Stimulated activated CD4-positive, alpha-beta T cell treated with anti-CD3 and anti-CD28 coated beads, Interleukin-2, amount 100 ng/mL, for 24 hours (primary cell): ENCODE measurements at places on chromosomes 4 and X.

GRCh38 chr4:156312261-156312847, 358.7 kb upstream of the CTSO start:
- no peak for DNase-seq

GRCh38 chrX:47501226-47502074, 18.4 kb upstream of the ZNF41 start:
- no peak for DNase-seq

DNA sequence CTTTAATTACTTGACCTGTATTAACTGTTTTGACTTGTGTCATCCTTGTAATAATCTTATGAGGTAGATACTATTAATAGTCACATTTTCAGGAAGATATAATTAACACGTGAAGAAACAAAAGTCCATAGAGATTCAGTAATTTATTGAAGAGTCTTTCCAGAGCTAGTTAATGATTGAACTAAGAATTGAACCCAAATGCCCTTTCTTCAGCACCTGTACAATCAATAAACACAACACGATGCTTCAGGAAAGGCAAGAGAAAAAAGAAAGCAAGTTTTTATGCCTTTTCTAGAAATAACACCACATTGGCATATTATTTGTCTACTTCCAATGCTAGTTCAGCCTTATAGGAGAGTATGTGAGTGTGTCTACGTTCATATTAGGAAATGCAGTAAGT, 399.6 kb downstream of the NAF1 start:
- no peak for DNase-seq

DNA sequence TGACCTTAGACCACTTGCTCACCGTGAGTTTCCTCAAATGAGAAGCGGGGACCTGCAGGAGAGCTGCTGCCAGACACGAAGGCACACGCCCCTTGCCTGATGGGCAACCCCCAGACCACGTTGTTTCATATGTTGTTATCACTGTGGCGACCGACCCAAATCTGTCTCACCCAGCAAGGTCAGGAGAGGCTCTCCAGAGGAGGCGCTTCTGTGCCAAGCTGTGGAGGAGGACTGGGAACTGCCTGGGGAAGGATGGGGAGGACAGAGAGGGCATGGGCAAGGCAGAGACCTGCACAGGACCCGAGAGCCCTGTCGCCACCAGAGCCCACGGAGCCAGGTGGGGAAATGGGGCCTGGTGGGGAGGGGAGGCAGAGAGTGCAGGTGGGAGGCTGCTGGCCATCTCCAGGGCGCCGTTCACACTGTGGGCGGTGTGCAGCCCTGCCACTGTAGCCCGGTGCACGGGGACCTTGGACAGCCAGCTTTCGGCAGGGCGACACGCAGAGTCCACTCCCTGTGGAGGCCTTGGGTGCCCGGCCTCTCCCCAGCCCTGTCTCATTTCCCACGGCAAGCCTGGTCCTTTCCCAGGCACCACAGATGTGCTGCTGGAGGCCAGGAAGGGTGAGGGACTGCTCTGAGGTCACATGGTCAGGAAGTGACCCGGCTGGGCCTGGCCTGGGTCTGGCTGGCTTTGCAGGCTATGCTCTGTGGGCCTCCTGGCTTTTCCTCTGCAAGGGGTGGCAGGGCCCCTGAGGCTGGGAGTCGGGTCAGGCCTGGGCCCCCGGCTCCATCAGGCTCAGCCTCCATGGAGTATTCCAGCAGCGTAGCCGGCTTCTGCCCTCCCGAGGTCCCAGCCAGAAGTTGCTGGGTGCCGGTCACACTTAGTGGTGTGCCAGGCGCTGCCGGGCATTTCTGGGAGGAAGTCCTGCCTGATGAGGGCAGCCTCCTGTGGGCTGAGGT, 3.2 kb downstream of the HTRA3 start:
- DNase-seq: no peak

DNA sequence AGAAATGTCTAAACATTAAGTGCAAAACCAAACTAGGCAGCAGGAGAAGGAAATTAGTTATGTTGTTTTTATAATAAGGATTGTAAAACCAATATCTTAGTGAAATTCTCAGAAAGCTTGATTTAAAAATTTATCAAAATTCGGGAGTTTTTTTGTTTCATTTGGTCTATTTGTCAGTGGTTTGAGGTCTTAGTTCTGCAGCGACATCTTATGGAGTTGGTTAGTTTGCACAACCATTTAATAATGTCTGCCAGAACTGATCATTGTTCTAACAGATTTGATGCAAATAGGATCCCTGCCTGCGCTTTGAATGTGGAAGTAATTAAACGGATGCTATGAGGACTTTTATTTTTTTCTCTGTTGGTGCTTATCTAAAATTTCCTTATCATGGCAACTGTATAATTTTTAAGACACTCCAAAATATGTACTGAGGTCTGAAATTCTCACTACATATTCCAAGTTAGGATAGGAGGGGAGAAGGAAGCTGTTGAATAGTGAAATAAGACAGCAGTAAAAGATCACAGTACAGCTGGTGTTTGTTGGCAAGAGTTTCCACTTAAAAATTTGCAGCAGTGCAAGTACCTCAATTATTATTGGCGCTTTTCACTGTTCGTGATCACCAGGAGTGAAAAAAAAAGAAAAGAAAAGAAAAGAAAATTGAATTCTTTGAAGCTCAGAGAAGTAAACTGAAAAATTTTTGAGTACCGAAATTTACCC, 2521.4 kb downstream of the ARAP2 start:
- no peak for DNase-seq

GRCh38 chrX:98448524-98448923, 1564.8 kb downstream of the RPA4 start:
- no peak for DNase-seq

- no peak for DNase-seq
These were observed 13.7 kb upstream of the SMIM20 start for GRCh38 chr4:25900310-25900709.

- no peak for DNase-seq
These were observed 82.2 kb upstream of the BMP2K start for GRCh38 chr4:78693777-78694456.

DNA sequence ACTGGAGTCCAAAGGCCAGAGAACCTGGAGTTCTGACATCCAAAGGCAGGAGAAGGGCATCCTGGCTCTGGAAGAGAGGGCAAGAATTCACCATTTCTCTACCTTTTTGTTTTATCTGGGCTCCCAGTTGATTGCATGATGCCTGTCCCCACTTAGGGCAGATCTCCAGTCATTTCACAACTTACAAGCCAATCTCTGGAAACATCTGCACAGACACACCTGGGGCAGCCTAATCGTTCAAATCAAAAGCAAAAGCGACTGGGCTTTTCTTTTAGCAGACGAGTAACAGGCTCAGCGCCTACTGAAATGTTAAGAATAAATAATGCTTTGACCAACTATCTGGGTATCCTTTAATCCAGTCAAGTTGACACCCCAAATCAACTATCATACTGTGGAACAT, 136.0 kb upstream of the NPY2R start:
- DNase-seq: no peak

GRCh38 chr4:77745792-77746191, 73.4 kb downstream of the CNOT6L start:
- no peak for DNase-seq

DNA sequence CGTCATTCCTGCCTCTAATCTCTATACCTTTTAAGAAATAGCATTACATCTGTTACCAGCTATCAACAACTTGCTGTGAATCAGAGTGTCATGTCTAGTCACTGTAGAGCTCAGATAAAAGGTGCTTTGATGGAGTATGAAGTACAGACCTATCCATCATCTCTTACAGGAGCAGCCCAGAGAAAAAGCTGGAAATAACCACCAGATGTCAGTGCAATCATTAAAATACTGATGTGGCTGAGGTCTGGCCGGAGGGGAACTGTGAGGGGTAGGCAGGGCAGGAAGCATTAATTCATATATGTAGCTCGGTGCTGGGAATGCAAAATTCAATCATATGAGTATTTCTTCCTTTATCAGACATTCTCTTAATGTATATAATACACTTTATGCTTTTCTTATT, 100.6 kb downstream of the AKAP4 start:
- no peak for DNase-seq

DNA sequence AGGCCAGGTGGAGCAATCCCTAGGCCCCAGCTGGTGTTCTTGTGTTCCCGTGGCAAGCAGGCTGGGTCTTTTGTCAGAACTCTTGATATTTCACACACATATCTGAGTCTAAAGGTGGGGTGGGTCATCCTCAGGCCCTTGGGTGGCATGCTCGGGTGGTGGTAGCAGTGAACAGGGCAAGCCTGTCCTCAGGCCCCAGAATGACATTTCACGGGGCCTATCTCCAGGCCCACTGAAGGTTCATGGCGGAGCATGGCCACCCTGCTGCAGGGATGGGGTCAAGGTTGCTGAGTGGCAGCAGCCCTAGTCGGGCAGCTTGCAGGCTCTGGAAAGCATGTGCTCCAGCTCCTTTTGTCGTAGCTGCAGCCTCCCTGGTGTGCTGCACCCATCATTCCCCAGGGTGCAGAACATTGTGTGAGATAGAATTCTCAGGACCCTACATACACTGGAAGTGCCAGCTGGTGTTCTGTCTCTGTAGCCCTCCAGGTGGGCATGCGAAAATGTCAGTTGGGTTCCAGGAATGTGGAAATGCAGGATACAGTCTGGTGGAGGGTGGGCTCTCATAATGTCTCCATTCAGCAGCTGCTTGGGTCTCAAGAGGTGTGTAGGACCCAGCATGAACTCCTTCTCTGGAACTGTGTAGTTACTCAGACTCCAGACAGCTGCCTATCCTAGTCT, 1571.8 kb downstream of the STIM2 start:
- DNase-seq: no peak

- no peak for DNase-seq
These were observed 41.3 kb downstream of the SORCS2 start for GRCh38 chr4:7233601-7234000.

DNA sequence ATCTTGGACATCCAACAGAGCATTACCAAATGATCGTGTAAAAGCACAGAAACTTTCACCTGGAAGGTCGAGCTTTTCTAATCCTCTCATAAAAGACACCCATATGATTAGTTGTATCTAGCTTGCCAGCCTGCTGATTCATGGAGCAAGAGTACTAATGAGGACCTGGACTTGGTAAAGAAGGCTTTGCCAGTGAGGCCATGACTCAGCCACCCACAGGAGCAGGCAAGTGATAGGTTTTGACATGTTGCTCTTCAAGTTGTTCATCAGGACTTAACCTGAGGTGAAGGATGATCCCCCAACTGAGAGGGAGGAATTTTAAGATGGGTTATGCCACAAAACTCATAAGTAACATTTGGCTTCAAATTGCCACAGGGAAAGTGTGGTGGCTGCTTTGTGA, 24.7 kb upstream of the EPGN start:
- DNase-seq: no peak

DNA sequence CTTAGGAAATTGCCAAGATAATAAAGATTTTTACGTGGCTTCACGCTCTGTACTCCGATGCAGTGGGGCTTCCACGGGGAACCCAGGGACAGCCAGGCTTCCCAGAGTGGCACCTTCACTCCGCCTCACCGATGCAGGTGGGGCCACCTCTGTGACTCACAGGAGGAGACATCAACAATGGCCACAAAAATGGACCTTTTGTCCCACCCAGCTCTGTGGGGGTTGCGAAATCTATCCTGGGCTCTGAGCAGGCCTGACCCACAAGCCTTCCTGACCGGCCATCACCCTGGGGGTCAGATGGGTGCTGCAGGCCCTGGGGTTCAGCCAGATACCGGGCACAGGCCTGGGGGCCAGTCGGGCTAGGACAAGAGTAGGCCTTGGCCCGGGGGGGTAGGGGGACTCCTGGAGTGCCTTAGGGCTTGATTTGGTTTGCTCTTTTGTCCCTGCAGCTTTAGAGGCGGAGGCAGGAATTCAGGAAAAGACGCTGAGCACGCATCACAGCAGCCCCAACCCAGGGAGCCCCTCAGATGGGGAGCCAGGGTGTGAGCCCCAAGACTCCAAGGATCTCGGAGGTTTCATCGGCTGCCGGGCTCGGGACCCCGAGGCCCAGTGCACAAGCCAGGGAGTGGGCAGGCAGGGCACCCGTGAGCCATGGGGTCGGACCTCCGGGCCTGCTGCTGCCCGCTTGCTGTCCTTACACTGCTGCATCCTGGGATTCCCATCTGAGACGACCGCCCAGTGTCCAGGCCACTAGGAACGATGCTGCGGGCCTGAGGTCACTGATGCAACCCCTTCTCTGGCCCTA, 136.5 kb upstream of the NKX1-1 start:
- no peak for DNase-seq

GRCh38 chrX:68462653-68463052, 29.4 kb upstream of the OPHN1 start:
- peak; percentile 4 for DNase-seq

GRCh38 chr4:36243355-36244256, 708 bp downstream of the ARAP2 start:
- peak; percentile 63 for DNase-seq

DNA sequence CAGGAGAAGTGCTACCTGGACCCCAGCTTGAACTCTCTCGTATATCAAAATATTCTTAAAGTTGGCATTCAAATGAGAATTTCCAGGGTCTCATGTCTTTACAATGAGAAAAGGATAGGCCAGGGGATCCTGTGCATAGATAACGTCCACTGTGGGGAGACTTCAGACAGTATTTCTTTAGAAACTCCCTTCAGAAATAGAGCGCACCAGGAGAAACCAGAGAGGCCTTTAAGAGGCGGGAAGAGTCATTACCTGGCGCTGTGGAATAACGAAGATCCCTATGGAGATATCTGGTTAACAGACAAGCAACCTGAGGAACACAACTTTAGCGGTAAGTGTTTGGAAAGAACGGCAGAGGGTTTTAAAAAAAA, 600 bp downstream of the RADX start:
- no peak for DNase-seq

GRCh38 chr4:186592966-186593586, 37.7 kb upstream of the MTNR1A start:
- DNase-seq: no peak

DNA sequence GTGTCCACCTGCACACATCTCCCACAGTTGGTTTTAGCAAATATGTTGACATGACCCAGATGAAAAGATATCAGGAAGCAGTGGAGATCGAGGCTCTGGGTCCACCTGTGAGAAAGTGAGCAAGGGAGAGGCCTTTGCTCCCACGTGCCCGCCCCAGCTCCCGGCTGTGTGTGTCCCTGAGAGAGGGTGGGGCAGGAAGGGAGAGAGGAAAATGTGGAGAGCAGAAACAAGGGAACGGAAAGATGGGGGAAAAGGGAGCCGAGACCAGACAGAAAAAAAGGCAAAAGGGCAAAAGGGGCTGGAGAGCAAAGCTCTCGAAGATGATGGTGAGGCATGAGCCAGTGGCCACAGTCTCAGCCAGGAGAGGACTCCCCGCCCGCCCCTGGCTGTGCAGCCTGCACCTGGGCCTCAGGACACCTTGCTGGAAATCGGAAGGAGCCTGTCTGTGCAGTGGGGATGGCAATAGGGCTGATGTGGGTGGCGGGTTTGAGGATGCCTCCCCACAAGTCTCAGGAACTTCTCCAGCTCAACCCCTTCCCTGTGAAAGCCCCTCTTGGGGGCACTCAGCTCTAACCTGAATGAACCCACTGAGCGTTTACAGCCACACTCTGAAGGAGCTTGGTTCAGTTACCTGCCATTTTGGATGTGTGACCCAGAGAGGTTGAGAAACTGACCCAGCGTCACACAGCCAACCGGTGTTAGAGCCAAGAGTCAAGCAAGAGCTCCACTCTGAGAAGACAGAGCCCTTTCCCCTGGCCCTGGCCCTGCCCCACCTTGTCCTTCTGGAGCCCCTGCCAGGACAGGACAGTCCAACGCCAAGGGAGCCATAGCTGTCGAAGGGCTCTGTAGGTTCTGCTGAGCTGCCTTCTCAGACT, 20.3 kb upstream of the MSX1 start:
- no peak for DNase-seq
